Kidney epithelial cell (primary cell): ENCODE measurements at places on chromosomes 6 and 20.

DNA sequence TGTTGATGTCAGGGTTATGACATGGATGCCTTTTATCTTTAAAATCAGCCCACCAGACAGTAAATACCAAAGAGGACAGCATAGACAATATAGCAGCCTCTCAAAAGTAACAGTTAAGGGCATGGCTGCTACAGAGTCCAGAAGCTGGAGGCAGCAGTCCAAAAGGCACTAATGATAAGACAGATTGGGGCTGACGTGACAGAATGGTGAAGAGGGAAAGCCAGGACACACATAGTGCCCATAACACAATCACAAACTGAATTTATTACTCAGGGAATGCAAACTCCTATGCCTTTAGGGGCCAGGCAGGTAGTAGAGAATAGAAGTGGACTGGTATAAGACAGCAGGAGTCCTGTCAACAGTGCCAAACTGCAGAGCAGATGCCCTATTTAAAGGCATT is 40.7 kb downstream of the TP53INP2 start:
- DNase-seq, result no peak

DNA sequence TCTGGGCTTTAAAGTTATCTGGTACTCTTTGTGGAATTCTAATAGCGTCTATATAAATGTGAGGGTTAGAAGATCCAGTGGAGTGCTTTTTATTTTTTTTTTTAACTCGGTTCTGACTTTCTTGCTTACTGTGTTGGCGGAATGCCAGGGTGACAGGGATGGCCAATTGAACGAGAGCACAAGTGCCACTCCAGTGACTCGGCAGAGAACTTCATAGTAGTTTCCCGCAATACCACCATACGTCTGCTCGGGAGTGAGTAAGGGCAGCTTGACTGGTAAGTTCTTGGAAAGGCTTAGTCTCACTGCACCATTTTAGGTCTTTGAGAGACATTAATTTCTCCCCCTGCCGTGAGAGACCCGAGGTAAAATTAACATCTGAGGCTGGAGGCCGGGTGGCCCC is 49.4 kb upstream of the TULP1 start:
- no peak for DNase-seq

DNA sequence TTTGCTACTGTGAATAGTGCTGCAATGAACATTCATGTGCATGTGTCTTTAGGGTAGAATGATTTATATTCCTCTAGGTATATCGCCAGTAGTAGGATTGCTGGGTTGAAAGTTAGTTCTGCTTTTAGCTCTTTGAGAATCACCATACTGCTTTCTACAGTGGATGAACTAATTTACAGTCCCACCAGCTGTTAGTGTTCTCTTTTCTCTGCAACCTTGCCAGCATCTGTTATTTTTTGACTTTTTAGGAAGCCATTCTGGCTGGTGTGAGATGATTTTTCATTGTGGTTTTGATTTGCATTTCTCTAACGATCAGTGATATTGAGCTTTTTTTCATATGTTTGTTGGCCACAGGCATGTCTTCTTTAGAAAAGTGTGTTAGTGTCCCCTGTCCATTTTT is 40.0 kb downstream of the PLG start:
- DNase-seq, result no peak

DNA sequence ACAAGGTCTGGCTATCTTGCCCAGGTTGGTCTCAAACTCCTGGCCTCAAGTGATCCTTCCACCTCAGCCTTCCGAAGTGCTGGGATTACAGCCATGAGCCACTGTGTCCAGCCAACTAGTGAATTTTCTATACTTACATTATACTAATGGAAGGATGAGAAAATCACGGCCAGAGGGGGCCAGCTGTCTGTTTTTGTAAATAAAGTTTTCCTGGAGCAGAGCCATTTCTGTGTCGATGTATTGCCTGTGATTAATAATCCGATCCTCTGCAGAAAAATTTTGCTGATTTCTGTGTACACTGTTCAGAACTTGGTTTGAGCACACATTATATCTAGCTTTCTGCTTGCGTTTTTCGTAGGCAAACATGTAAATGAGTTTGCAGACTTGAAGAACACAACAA is 28.8 kb downstream of the PTPRT start:
- no peak for DNase-seq

GRCh38 chr20:37328149-37328945 is 17.6 kb upstream of the SRC start:
- no peak for DNase-seq

DNA sequence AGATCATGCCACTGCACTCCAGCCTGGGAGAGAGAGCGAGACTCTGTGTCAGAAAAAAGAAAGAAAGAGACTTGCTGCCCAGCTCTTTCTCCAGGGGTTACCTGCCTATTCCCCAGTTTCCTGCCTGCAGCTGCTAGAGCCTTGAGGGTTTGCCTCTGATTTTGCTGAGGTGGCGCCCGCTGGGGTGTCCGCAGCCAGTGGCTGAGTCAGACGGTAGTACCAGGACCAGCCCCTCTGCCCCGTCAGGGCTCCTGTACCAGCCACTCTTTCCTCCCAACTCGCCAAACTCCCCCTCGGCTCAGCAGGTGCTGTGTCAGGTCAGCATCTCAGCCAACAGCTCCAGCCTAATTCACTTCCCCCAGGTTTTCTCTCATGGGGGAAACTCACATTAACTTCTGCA is 7.4 kb upstream of the LSM14B start:
- no peak for DNase-seq

- no peak for DNase-seq
Measured at GRCh38 chr6:125577124-125577662, 172.2 kb upstream of the HEY2 start.

DNA sequence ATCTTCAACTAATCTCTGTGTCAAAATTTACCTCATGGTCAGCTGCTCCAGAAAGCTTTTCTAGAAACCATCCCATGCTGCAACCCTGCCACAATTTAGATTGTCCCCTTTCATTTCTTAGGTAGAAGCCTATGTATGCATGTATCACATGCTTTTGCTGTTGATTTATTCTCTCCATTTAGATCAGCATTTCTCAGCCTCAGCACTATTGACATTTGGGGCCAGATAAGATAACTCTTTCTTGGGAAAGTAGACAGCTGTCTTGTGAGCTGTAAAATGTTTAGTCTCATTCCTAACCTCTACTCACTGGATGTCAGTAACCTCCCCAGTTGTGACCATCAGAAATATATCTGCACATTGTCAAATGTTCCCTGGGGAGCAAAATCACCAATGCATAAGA is 99.0 kb downstream of the PLCB1 start:
- no peak for DNase-seq

DNA sequence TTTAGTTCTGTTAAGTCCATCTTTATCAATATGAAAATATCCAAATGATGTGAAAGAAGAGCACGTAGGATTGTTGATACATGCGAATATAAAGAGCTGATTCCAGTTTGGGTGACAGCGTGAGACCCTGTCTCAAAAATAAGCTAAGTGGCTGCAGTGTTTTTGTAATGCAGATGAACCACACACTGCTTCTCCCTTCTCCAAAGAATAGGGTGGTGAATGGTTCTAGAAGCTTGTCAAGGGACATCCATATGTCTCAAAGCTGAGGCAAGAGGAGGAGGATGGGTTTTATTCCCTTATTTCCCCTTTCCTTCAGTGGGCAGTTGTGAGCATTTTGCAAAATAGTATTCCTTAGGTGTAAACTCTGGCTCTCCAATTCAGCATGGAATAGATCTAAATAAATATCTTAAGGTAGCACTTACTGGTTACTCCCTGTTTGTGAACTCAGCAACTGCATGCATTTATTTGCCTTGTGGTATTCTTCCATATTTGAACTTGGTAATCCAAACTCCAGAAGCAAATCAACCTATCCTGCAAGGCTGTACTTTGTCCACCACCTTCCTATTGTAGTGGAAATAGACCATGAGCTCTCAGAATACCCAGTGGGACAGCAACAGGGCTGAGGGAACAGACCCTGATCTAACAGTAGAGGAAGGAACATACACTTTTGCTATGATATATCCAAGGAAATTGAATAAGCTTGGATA is 38.0 kb downstream of the XRN2 start:
- DNase-seq, result no peak

DNA sequence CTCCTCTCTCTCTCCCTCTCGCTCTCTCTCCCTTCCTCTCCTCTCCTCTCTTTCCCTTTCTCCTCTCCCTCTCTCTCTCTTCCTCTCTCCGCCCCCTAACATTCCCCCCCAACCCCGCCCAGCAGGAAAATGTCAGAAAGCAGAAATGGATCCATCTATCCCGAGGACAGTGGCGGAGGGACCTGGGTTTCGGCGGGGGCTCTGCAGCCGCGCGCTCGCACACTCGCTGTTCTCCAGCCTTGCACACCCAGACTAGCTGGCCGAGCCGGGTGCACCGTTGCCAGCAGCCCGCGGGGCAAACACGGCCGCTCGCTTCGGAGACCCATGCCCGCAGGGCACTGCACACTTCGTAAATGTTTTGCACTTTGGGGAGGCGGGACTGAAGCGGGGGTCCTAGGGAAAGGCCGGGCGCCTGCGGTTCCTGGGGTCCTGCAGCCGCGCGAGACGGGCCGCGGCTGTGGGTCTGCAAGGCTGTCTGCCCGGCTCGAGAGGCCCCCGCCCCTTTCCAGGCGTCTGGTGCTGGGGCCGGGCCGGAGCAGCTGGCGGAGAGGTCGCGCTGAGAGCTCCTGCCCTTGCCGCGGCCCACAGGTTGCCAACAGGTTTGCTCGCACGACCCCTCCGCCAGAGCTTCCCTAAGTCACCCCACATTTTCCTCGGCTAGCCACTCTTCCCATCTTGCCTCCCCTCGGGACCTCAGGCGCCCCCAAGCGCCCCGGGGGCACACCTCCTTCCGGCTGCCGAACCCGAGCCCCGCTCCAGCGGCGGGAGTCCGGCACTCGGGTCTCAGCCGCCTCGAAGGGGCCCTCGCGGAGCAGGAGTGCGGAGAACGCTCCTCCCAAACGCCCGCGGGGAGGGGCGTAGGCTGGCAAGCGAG is 818 bp upstream of the MDGA1 start:
- no peak for DNase-seq

DNA sequence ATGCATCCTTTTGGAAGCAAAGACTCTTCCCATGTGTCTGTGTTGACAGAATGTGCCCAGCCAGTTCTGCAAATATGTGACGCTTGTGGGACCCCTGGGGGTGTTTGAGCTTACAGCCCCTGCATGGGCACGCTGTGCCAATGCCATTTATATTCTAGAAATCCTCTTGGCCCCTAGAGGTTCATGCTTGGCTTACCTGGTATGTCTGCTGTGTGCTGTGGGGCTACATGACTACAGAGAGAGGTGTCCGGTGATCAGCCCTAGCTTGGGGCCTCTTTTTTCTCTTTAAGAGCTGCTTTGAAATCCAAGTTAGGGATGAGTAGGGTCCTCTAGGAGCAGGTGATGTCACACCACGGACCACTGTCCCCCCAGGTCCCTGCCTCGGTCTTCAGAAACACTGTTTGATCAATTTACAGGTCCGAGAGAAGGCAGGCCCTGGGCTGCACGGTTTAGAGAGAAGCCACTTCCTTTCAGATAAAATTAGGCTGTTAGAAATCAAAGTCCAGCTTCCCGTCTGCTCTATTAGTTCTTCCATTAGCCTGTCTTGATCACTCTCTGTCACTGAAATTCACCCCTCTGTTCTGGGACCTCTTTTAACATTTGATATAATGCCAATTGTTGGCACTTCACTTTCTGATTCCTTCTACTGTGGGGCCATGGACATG is 26.5 kb downstream of the BCAS4 start:
- no peak for DNase-seq

- DNase-seq, result no peak
Measured at GRCh38 chr6:53178837-53179432, 30.3 kb upstream of the GCM1 start.

DNA sequence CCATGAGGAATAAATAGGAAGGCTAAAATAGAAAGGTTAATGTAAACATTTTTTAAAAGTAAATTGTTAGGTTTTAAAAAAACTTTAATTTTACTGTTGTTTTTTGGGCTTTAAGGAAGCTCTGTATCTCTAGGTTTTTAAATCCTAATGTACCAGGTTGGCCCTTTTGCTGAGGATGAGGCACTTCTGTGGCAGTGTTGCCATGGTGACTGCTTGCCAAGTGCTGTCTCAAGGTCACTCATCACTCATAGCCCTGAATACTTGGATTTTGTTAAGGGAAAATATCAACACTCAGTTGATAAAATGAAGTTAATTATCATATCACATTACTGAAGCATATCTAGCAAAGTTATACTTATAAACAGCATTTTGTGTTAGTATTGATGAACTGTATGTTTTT is 50.2 kb downstream of the NCOA3 start:
- DNase-seq, result no peak
